ENCODE measurements at places on chromosomes 13 and 19.

DNA sequence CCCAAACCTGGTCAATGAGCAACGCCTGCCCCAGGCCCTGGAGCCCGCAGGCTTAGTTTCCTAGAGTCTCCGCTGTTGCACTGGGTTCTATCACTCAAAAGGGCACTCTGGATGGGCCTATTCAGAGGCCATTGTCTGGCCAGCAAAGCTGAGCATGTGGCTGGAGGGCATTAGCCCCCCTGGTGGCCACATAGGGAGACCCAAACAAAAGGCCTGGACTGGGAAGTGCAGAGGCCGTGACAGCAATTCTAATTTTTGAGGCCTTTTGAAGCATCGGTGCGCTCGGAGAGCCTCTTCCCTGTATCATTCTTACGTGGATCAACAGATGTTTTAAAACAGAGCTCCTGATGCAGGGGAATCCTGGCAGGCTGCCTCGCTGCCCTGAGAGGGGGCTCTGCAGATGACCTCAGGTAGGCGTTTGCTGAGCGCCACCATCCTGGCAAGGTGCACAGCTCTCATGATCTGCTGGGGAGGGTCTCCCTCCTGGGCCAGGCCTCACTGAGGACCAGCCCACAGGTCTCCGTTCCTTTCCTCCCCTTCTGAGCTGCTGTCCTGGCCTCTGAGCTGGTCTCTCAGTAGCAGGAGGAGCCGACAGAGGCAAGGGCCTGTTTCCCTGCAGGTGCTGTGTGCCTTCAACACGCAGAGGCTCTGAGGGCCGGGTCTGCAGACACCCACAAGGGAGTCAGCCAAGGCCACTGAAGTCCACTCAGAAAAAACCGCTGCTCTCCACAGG lies 190.5 kb downstream of the URI1 start:
- no peak for DNase-seq

- DNase-seq: peak; percentile 66
Measured at GRCh38 chr13:58329746-58330145, 698.2 kb downstream of the PCDH17 start.

DNA sequence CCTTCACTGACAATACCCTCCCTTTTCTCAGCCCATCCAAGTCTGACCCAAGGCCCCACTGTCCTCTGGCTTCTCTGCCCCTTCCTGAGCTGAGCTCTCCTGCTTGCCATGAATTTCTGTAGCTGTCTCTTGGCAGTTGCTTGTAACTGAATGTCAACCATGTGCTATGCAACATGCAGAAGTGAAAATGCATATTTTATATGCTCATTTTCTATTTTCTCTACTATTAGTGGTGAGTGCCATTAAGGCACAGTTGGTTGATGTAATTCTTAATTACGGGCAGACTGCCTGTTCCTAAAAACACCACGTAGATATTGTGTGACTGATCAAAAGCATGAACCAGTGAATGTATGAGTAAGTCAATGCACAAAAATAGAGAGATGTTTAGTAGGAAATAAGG lies 29.6 kb downstream of the TNFSF11 start:
- no peak for DNase-seq

GRCh38 chr19:35557539-35558399 lies 5.7 kb downstream of the ATP4A start:
- peak; percentile 87 for DNase-seq

DNA sequence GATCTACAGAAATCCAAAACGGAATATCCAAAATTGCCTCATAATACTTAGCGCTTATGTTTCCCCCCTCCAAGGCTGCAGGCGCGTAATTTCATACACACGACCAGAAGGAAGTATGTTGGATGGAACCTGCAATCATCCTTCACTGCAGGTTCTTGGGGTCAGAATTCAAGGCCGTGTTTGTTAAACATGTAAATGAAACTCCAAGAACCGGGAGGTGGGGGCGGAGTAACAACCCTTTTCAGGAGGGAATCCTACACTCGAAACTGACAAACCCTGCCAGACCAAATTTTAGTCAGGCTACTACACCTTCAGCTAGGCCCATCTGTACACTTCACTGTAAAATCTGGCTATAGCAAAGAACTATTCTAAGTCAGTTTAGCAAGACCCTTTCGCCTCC lies 1.3 kb downstream of the ZNF607 start:
- DNase-seq: no peak

DNA sequence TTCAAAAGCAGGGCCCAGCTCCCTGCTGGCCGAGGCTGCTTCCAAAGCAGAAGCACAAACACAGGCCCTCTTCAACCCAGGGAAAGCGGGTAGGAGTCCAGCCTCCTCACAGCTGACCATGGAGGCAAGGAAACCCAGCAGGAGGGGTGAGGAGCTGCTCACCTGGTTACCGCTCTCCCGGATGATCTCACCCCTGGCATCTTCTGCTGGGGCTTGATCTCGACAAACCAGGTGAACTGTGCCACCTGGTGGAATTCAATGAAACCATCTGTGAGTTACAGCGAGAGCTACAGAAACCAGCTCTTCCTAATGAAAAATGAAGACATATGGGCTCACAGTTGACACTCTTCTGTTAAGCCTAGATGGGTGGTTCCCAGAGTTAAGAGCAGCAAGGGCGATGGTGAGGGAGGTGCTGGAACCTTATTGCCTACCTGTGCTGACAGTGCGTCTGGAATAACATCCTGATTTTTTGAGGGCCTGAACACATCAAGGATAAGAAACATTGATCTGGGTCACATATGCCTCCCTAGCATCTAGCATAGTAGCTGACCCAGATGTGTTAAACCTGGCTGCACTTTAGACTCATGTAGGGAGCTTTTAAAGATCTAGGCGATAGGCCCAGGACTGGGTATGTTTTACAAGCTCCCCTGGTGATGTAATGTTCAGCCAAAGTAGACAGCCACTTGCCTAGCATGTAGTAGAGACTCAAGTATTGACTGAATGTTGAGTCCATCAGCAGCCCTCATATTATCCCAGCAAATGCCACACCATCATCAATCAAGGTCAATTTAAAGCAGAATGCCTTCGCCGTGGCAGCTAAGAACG lies 6.1 kb downstream of the DHRS12 start:
- peak; percentile 97 for DNase-seq

DNA sequence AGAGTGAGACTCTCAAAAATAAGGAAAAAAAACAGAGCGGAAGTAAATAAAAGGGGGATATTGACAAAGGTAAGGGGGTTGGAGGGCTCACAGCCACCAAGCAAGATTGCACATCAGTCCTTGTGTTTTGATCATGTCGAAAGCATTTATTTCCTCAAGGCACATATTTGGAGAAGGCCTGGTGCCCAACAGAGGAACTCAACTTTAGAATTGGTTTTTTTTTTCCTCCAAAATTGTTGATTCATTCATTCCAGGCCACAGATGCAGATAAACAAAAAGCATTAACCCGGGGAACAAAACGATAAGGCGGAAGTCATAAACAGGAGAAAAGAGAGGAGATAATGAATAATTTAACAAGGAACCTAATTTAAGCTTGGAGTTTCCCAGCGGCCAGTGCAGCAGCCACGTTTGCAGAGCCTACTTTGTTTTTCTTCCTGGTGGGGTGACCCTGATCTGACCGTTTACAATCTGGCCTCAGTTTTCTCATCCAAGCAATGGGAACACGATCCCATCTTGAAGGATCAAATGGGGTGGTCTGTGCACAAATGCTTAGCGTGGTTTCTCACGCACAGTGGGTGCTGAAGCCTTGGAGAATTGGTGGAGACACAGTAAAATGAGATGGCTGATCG lies 2.1 kb upstream of the PTPRS start:
- DNase-seq: no peak
